Breast epithelium (tissue), 4 donors: ENCODE measurements at places on chromosomes 5 and 9. TPM values are rescaled to one million over a fixed set of nuclear protein-coding genes. Genes with fewer than 3 reads are reported as not detected.

Gene FOXD4L5
- not detected for total RNA-seq

Gene APBA1
- total RNA-seq = 8.0 TPM

Gene ROPN1L
- 2.9 TPM for total RNA-seq

Gene ZNF883
- 1.4 TPM for total RNA-seq

Gene HSPB3
- not detected for total RNA-seq

Gene C1QTNF3
- 4.0 TPM for total RNA-seq

Gene MROH2B
- not detected for total RNA-seq

Gene LCN9
- total RNA-seq = not detected

Gene IFNB1
- total RNA-seq = not detected
